C1 segment of cervical spinal cord (tissue), 14 donors: ENCODE measurements at places on chromosomes 5 and 9.

GRCh38 chr5:116237917-116238500 is 153.2 kb downstream of the COMMD10 start:
- no peak for DNase-seq

- no peak for DNase-seq
Observed at GRCh38 chr9:38032266-38033110, 36.5 kb downstream of the SHB start.

DNA sequence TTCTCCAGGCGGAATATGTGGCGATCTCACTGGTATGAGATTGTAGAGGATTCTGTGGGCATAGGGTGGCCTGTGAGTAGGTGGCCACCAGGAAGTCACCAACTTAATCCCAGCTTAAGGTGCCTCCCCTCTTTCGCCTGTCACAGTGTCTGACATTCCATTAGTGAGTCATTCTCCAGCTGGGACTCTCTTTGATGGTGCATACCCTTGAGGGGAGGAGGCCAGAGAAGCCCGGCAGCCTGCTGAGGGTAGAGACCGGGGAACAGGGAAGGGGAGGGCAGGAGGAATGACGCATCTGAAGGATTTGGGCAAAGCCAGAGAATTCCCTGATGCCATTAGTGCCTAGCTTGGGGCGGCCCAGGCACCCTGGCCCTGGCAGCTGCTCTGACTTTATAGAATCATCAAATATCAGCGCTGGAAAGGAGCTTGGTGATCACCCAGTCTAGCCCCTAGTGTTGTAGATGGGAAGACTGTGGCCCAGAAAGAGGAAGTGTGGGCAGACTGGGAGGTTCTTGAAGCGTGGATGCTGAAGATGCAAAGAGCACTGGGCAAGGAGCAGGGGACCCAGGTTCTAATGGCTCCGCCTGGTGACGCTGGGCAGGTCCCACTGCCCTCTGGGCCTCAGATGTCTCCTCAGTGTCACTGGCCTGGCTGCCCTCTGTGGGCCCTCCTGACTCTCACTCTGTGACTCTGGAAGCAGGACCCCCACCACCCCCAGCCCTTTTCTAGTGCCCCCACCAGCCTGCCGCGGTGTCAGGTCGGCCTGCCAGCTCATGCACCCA is 41.4 kb downstream of the DAB2IP start:
- no peak for DNase-seq

GRCh38 chr9:14909601-14909960 is 647 bp downstream of the FREM1 start:
- no peak for DNase-seq

GRCh38 chr9:73426269-73426668 is 274.6 kb downstream of the ANXA1 start:
- DNase-seq = no peak

- no peak for DNase-seq
Observed at GRCh38 chr5:150065886-150066285, 20.5 kb downstream of the CSF1R start.

DNA sequence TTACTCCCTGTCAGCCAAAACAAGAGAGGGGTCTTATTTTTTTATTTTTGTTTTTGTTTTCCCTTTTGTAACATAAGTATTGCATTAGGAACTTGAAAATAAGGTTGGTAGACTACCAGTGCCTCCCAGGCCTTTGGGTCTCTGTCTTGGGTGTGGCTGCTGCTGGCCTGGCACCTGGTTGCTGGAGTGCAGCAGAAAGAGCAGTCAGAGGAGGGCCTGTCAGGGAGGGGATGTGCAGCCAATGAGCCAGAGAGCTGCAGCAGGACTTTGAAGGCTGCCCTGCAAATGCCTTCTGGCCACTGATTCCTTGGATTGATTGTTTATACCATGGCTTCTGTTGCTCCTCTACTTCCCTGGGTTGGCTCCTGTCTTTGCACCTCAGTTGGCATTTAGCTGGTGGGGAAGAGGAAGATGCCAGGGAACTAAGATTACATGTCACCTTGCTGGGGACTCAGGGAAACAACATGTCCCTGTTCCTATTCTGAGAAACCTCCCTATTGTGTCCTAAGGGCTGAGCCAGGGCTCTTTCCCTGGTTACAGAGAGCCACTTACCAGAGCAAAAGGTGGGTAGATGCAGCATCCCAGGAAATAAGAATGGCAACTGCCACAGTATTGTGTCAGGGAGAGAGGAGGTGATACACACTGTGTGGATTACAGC is 66.6 kb downstream of the ANGPTL2 start:
- no peak for DNase-seq

DNA sequence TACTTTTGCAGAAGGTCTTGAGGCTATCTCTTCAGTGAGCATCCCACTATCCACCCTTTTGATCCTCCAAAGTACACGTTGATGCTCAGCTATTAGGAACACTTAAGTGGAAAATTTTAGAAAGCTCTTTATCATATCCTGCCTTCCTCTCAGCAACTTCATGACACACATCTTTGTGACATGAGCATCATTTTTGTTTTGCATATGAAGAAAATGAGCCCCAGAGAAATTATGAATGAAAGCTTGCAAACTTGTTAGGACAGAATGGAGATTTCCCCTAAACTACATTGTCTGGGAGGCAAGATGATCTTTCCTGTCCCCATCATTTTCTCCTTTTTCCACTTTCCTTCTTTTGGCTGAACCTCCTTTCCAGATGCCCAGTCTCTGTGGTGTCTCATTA is 239.4 kb upstream of the PIK3R1 start:
- no peak for DNase-seq

- no peak for DNase-seq
Observed at GRCh38 chr5:6757414-6757969, 44.3 kb downstream of the TENT4A start.

DNA sequence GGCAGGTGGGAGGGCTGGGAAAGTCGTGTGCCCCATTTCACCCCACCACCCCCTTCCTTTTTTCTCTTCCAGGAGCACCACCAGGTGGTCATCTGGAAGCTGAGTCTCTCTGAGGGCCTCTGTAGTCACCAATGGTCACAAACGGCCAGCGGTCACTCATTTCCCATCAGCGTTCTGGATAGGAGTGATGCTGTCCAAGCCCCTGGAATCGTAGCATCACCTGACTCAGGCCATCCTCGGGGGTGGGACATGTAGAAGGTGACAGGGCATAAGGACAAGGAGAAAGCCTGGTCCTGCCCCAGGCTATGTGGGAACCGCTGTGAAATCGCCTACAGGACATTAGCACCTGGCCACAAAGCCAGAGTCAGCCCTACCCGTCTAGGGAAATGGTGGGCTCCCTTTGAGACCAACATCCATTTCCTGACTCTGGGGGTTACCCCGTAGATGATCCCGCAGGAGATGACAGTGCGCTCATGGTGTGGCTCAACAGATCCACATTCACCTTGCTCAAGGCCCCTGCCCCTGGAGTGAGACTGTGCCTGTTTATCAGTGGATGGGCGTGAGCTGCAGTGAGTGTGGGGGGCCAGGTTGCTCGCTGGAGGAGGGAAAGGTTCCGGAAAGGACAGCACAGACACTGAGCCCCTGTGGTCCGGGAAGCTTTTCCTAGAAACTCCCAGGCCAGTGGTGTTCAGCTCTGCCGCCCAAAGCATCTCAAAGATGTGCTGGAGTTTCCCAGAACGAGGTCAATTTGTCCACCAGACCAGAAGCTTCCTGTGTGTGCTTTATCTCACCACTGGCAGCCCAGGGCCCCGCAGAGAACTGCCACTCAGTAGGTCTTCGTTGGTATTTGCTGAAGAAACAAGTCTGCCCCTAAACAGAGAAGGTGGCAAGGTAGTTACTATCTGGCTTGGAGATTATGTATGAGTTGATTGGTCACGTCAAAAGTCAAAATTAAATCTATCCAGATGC is 61.1 kb upstream of the UNC5A start:
- no peak for DNase-seq

DNA sequence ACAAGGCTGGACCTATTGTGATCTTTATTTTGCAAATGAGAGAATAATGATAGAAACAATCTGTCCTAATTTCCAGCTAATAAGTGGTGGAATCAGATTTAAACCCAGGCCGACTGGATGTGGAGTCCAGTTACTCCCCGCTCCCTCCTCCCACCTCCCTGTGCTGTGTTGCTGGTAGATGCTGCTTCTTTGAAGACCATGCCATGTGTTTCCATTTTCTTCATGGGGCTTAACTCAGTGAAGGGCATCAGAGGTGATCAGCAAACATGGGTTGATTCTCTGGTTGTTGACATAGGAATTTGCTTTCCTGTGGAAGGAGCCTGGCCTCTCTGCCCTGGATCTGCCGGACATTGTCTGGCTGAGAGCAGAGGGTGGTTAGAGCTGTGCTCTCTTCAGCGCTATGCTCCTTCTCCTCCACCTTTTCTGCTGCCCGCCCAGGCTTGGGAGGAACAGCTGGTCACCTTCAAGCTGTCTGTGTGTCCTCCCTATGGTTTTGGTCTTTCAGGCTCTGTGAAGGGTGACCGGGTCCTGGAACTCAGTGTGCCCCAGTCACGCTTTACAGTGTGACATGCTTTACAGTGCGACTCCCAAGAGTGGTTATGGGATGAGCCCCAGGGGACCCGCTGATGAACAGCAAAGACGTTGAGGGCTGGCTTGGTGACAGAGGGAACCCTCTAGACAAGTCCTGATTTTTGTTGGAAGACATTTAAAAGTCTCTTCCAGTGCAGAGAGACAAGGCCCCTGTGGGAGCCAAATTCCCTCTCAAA is 68.4 kb upstream of the RPS23 start:
- peak; percentile 43 for DNase-seq

- DNase-seq = no peak
Observed at GRCh38 chr5:159712672-159713071, 203.6 kb upstream of the ADRA1B start.

DNA sequence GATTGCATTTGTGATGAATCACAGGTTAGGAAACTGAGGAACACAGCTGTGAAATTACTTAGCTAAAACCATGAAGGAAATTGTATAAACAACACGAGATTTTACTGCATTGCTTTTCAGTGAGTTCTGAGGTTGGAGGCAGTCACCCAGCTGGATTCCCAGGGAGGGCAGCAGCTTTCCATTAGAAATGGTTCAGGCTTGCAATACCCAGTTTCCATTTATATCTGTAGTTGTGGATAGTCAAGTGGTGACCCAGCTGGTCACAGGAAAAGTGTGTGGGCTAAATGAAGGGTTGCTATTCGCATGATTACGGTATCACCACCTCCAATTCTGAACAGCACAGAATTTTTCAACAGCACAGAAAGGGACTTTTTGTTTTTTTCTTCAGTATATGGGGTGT is 34.3 kb upstream of the SPATA31D4 start:
- no peak for DNase-seq

GRCh38 chr5:151199581-151200185 is 24.2 kb downstream of the CCDC69 start:
- DNase-seq = no peak

- DNase-seq = no peak
Observed at GRCh38 chr9:16236882-16237281, 633.6 kb downstream of the BNC2 start.

GRCh38 chr5:68320413-68320986 is 104.9 kb downstream of the PIK3R1 start:
- no peak for DNase-seq

DNA sequence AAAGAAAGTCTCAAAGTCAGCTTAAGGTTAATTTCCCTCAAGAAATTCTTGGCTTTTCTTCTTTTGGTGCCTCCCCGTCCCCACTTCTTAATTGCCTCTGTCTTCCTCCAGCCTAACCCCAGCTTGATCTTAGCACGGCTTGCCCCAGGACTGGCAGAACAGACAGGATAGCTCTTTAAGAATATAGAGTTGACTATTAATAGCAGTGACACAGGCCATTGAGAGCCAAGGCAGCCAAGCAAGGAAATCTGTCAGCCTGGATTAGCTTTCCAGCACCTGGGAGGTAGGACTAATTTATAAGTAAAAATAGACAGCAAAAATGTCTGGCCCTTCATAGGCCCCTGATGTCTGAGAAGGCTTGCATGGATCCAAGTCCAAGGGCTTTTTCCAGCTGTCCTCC is 384.6 kb upstream of the SLC30A5 start:
- no peak for DNase-seq

DNA sequence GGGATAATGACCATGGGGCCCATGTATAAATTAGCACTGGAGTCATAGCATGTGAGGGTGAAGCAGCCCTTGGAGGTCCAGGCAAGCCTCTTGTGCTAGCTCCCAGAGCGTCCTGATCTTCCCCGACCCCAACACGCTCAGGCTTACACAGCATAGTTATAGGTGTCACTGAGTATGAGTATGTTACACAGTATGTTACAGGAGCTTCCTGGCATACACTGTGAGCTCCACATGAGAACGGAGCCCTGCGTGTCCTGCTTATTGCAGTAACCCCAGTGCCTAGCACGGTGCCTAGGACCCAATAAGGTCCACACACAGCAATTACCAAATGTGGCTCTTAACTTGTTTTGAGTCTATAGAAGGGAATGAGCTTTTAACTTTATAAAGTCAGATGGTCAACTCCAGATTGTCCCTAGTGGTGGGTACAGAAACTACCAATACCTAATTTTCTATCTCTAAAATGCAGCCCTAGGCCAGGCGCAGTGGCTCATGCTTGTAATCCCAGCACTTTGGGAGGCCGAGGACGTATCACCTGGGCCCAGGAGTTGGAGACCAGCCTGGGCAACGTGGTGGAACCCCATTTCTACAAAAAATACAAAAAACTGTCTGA is 64.1 kb downstream of the PLAC8L1 start:
- no peak for DNase-seq

- DNase-seq = no peak
Observed at GRCh38 chr9:122276096-122276495, 11.4 kb downstream of the MRRF start.

GRCh38 chr5:55691265-55692105 is 20.6 kb downstream of the SLC38A9 start:
- DNase-seq = no peak

GRCh38 chr5:147384346-147385193 is 125.3 kb downstream of the DPYSL3 start:
- no peak for DNase-seq

- no peak for DNase-seq
Observed at GRCh38 chr5:93145767-93146166, 435.3 kb downstream of the NR2F1-AS1 start.

DNA sequence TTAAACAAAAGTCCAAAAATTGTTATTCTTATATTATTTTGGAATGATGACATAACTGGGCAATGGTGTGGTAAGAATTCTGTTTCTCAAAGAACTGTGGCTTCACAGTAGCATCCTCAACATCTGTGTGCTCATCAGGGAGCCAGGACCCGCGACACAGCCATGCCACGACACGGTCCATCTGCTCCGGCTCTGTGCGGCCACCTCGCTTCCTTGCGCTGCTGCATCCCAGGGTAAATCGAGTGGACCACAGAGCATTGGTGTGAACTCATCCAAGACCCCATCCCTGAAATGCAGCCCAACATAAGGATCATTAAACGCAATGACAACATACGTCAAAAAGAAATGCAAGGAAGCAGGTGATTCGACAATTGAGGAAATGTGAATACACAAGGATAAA is 15.3 kb downstream of the WHRN start:
- no peak for DNase-seq
